NCI-H524 (cell line): ENCODE measurements at places on chromosomes 7 and 10.
A peak's percentile ranks its signal among the peaks of the same experiment; 100 is the strongest.

DNA sequence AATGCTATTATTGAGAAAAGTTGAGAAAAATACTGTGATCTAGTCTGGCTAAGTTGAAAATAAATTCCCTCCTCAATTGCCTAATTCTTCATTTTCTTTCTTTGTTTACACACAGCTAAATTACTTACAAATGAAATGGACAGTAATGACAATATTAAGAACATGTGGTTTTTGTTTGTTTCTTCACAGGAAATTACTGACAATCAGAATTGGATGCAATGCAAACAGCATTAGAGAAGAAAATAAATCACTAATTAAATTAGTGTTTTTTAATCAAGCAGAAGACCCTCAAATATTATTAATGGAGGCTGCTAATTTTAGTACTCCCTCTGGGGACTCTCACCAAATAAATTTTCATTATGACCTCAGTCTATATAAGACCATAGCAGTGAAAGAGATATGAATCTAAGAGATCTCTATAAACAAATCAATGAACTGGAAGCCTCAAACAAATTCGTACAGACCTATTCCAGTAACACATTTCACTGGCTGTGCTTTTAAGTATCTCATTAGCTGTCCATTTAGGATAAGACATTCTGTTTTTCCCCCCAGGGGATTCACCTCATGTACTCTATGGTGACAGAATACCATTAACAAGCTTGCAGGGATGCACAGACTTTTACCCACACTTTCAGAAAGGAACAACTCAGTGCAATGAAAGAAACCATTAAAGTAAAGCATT, 202.0 kb upstream of the DGKB start:
- DNase-seq, result peak; percentile 44

DNA sequence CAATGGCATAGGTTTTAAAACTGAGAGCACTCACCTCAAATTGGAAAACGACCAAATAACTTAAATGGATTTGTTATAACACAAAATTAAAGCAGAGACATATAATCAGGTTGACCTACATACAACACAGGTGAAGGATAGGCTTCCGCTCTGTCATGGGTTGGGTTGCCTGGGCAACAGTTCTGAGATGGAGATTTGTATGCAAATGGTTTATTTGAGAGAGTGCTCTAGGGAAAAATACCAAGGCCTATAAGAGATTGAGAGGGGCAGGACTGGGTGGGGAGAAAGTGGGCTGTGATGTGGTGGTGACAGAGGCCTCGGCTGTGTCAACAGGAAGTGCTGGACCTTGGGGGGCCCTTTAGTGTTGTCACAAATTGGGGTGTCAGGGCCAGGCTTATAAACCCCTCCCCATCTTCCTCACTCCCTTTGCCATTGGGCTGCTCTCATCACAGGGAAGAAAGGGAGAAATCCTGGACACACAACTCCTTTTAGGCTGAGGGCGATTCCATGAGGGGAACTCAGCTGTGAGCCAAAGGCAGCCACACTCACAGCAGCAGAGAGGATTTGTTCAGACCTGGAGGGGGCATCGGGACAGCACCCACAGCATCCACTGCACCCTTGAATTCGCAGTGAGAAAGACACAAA, 105.4 kb upstream of the LYZL1 start:
- no peak for DNase-seq

DNA sequence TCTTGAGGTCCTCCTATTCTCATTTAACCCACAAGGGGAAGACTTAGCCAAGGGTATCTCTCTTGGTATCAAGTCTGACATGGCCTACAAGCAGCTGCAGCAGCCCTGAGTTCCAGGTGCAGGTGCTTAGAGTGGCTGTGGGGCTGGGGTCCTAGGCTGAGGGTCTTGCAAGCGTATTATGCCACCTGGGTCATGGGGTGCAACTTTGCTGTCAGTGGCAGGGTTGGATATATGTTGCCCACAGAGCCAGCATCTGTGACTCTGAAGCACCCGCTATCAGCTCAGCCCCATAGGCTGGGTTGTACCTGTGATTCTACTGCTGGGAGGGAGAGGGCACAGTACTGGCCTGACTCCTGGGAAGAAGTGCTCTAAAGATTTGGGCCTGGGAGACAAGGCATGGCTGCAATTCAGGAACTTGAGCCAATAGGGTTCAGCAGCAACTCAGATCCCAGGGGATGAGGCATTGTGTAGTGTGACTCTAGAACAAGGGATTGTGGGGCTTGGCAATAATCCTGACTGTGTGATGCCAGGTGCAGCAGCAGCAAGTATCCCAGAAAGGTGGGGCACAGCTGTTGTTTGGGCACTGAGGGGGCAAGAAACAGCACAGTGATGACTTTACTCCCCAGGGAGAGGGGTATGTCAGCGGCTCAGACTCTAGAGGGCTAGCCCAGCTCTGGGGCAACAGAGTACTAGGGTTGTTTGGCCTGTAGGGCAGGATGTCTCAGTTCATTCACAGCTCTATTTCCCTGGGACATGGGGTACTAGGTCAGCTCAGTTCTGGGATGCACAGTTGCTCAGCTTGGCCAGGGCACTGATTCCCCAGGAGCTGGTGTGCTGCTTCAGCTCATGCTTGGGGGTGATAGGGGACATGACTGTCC, 41.4 kb downstream of the NEURL1 start:
- DNase-seq, result peak; percentile 31

- no peak for DNase-seq
Observed at GRCh38 chr7:37768611-37769010, 79.8 kb upstream of the NME8 start.
